ENCODE measurements at places on chromosomes 3 and 15.
A peak's percentile ranks its signal among the peaks of the same experiment; 100 is the strongest.

DNA sequence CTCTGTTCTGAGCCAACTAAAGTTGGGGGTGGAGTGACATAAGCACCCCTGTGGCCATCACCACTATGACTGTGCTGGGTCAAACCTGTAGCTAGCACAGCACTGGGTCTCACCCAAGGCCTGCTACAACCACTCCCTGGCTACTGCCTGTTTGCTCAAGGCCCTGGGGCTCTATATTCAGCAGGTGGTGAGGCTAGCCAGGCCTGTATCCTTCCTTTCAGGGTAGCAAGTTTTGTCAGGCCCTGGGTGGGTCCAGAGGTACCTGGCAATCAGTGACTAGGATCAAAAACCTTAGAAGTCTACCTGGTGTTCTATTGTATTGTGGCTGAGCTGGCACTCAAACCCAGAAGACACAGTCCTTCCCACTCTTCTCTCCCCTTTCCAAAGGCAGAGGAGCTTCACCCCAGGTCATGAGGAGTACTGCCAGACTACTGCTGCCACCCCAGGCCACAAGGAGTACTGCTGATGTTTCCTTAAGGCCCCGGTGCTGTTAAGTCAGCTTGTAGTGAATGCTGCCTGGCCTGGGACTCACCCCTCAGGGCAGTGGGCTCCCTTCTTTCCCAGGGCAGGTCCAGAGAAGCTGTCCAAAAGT lies 170.8 kb downstream of the IGSF11 start:
- DNase-seq = no peak

DNA sequence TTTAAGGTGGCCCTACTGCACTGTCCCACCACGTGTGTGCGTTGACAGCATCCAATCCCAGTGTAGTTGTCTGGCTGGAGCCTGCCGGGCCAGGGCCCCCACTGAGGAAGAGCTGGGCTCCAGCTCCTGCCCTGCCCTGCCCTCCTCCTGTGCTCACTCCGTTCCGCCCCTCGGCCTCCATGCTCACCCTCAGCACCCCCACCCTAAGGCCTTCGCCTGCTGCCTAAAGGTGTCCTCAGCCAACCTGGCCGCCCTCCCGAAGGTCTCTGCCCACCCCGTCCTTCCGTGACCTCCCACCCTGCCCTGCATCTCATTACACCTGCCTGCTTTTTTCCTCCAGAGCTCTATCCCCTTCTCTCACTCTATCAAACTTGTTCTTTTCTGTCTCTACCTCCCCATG lies 118.0 kb downstream of the TPRA1 start:
- DNase-seq = no peak

- DNase-seq = no peak
Measured at GRCh38 chr15:74318376-74319137, 48.9 kb downstream of the CYP11A1 start.

DNA sequence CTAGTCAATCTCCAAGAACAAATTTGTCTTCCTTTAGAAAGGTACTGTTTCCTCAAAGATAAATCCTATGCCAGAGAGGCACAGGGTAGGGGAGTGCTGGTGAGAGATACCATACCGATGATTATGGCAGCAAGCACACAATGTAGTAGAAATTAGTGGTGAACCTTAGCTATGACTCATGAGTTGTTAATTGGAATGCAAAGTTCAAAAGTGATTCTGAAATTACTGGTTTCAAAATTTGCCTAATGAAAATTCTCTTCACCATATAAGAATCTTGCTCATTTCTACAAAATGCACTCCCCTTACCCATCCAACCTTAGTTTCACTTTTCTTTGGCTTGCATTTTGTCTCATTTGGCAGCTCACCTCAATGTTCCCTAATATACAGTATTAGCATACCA lies 139.5 kb upstream of the SLC2A2 start:
- DNase-seq = no peak

- peak; percentile 63 for DNase-seq
Measured at GRCh38 chr15:61227269-61227949, 1.7 kb downstream of the RORA start.

GRCh38 chr3:71907996-71908395 lies 123.0 kb upstream of the PROK2 start:
- DNase-seq = no peak

DNA sequence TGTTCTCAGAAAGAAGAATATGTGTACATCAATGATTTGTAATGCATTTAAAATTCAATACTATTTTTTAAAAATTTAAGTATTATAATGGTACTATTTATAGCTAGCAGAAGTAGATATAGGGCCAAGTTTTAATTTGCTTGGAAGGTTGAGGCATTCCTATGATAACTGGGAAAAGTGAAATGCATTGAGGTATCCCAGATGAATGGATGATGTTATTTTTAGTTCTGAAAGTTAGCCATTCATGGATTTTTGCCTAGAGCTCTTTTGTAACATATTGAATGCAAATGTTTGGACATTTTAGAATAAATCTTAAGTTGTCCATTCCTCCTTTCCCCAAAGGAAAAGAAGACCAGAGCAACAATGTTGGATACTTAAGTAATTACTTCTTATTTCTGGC lies 47.6 kb downstream of the GAP43 start:
- no peak for DNase-seq

- no peak for DNase-seq
Measured at GRCh38 chr3:78919021-78919755, 848.6 kb downstream of the ROBO1 start.

DNA sequence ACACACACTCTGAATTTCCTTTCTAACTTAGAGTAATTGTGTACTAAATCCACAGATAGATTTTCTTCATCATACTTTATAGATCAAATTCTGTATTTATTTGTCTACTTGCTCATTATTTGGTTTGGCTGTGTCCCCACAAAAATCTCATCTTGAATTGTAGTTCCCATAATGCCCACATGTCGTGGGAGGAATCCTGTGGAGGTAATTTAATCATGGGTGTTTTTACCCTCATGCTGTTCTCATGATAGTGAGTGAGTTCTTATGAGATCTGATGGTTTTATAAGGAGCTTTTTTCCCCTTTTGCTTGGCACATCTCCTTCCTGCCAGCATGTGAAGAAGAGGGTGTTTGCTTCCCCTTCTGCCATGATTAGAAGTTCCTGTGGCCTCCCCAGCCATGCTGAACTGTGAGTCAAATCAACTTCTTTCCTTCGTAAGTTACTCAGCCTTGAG lies 198.3 kb upstream of the TGFBR2 start:
- no peak for DNase-seq

GRCh38 chr3:192869131-192870031 lies 48.3 kb downstream of the MB21D2 start:
- no peak for DNase-seq

DNA sequence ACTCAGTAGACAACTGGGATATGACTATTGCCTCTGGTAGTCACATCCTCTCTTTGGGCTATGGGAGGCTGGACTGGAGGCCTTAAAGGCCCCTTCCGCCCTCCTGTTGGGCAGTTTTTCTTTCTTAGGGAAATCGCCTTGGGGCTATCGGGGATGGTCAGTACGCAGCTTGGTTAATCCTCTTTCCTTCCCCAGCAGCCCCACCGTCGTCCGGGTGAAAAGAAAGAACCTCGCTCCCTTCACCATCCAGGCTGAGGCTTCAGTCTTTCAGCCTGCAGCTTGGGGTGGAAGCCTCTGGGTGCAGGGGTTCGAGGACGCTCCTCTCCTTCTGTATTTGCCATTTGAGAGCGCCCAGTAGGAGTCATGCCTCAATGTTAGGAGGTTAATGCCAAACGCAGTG lies 641 bp upstream of the ST6GAL1 start:
- no peak for DNase-seq

GRCh38 chr3:74121761-74122160 lies 492.7 kb downstream of the CNTN3 start:
- no peak for DNase-seq

- no peak for DNase-seq
Measured at GRCh38 chr3:151896246-151897012, 23.0 kb downstream of the SUCNR1 start.

DNA sequence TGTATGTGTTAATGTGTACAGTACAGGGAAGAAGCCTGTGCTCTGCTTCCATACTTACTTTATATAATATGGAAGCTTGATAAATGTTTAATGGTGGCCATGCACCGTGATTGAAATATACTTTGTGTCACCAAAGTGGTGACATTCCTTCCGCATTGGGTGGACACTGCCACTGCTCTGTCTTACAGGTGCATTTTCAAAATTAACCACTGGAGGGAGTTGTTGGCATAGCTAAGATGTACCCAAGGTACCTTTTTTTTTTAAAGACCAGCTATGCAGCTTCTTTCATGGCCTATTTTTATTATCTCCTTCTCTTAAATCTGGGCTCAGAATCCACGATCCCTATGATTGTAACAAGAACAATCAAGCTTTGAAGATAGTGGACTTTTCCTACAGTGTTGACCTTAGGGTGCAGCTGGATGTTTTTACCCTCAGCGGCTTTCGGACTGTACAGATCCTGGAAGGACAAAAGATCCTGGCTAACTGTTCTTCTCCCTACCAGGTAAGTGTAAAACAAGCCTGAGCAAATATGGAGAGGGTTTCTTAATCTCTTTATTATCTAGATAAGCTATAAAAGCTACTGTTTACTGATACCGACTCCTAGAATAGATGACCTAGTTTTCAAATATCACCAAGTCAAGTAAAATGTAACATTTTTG lies 21.6 kb upstream of the PAK6 start:
- DNase-seq = no peak

DNA sequence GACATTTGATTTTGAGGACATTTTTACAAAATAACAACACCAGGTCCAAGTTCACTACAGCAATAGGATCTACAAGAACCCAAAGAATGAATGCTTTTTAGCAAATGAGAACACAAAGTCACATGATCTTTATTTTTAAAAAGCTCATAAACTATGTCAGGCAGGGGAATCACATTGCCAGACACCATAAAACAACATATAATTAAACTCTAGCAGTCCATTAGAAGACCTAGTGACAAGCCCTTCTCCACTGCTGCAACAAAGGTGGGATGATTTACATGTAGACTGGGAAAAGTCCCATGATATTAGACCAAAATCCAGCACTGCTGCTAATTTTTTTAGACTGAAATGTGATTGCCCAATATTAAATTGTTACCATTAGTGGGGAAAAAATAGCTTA lies 92.6 kb downstream of the FHIT start:
- no peak for DNase-seq

DNA sequence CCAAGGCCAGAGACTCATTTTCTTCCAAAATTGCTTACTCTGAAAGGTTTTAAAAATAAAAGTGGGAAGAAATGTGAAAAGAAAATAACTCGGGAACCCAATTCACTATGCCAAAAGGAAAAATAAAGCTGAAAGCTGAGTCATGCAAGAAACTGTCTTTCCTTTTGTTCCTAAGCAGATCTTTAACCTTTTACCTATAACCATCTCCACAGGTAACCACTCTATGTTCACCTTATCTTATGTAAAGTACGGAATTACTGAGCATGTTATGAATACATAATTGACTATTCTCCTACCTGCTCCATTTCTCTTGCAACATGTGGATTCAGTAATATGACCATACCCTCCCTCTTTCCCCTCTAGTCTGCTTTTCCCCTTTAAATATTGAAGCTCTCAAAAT lies 62.0 kb downstream of the MINDY4B start:
- DNase-seq = no peak

DNA sequence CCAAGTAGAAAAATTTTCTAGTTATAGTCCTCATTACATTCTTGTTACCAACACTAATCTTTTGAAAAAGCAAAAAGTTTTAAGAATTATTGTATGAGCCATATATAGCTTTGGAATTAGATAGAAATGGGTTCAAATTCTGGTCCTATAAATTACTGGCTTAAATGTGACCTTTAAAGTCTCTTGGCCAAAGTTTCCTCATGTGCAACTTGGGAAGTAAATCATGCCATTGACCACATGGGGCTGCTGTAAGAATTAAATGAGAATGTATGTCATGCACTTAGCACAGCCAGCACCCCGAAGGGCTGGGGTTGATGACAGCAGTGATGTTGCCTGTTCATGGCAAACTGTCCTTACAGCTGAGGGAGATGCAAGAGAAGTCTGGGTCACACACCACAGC lies 108.3 kb downstream of the TOP2B start:
- no peak for DNase-seq

GRCh38 chr3:167777356-167777755 lies 41.8 kb downstream of the SERPINI1 start:
- no peak for DNase-seq

DNA sequence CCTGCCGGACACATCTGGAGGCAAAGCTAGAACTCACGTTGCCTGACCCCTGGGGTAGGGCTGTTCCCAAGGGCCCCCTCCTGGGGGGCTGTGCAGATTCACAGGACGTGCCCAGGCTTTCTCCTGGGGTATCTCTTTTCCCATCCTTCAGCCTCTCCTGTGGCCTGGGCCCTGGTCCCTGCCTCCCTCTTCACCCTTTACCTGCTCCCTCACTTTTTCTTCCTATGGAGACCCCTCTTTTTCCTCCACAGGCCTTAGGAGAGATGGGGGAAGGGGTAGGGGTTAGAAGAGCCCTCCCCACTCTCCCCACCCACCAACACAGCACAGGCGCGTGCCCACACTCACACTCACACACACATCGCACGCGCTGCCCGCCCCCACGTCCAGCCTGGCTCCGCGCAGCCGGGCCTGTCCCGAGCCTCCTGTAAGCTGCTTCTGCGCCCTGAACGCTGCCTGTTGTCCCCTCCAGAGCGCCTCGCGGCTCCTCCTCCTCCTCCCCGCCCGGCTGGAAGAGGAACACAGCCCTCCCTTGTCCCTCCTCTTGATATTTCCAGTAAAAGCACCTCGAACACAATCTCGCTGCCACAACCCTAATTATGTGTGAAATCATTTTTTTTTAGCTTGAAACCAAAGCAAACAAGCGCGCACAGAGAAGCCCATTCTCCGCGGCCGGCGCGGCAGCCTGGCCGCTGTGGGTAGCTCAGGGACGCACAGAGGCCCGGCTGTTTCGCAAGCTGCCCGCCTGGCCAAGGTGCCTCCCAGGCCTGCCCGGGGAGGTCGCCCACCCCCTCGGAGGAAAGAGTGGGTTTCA lies 33.9 kb upstream of the ACAN start:
- peak; percentile 13 for DNase-seq

- peak; percentile 42 for DNase-seq
Measured at GRCh38 chr3:110881069-110881468, 190.5 kb upstream of the NECTIN3 start.

DNA sequence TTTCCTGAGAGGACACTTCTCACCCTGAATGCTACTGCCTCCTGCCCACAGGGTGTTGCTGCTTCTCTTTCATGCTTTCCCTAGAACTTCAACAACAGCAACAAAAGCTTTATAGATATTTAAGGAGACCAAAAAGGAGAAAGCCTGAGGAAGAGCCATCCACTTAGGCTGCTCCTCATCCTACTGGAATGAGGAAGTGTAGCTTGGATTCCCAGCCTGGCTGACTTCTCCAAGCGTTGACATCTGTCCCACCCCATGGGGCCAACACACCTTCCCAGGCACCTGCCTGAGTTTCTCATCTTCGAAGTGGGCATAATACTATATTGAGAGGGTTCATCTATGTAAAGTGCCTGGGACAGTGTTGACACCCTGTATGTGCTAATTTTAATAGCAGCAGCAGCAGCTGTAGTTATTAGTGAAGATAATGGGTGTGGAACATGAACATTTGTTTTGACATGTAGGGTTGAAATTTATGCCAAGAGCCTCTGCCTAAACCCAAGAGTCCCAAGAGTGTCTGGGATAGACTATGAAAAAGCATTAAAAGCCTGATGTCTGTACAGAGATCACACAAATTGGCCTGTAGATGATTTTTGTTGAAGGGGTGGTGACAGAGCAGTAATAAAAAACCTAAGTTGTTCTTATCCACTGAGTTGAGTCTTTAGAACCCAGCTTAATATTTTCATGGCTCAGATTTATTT lies 96.5 kb upstream of the PIAS1 start:
- DNase-seq = no peak

- no peak for DNase-seq
Measured at GRCh38 chr3:38823722-38824121, 7.7 kb upstream of the SCN10A start.

- DNase-seq = no peak
Measured at GRCh38 chr3:158744567-158745288, 12.5 kb upstream of the RARRES1 start.

- no peak for DNase-seq
Measured at GRCh38 chr3:99542767-99543518, 95.5 kb upstream of the COL8A1 start.

All from substantia nigra (tissue), 51 donors.